Activated CD4-positive, alpha-beta T cell treated with anti-CD3 and anti-CD28 coated beads, Interleukin-2, amount 50 U/mL, for 1 hour (primary cell): ENCODE measurements at places on chromosomes 1 and 21.

GRCh38 chr1:92538048-92538412 is 51.3 kb upstream of the GFI1 start:
- DNase-seq: no peak

DNA sequence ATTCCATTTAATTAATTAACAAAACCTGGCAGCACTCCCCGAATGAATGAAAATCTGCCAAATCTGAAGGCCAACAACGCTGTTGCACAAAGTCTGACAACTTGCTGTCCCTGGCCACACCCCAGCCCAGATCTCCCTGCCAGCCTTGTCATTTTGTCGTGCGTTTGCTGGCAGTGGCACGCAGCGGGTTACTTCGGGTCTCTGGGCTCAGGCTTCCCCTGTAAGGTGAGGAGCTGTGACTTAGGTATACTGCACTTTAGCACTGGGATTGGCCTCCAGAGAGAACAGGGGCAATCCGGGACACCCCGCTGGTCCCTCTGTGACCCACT is 34.3 kb upstream of the SIM2 start:
- DNase-seq: no peak

GRCh38 chr1:19684677-19685076 is 20.0 kb downstream of the HTR6 start:
- no peak for DNase-seq

GRCh38 chr1:19735440-19736127 is 64.1 kb downstream of the TMCO4 start:
- no peak for DNase-seq

DNA sequence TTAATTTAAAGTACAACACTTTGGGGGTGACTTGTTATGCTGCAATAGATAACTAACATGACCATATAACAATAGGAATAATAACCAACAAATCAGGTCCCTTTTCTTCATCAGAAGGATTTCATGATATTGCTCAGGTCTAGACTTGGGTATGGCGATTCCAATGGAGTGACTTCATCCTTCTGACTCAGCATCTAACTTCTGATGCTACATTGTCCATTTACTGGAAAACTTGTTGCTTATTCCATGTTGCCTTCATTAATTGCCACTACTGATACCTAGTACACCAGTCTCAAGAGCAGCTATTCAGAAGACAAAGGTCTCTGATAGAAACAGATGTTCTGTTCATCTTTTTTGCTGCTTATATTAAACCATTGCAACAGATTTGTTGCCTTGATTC is 324.3 kb downstream of the TGFB2 start:
- DNase-seq: no peak

GRCh38 chr1:92916899-92917298 is 44.4 kb downstream of the DIPK1A start:
- no peak for DNase-seq

- DNase-seq: no peak
Observed at GRCh38 chr1:243474136-243474881, 218.5 kb downstream of the SDCCAG8 start.

- DNase-seq: no peak
Observed at GRCh38 chr1:248840946-248841345, 2.9 kb downstream of the ZNF672 start.

DNA sequence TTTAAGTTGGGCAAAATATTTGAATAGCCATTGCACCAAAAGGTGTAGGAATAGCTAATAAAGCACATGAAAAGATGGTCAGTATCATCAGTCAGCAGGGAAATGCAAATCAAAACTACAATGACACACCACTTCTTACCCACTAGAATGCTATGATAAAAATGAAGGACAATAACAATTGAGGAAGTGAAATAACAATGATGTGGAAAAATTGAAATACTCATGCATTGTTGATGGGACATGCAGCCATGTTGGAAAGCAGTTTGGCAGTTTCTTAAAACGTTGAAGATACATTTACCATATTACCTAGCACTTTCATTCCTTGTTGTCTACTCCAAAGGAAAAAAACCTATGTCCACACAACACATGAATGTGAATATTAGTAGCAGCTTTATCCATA is 28.4 kb downstream of the HSD3B1 start:
- DNase-seq: no peak

GRCh38 chr1:4218619-4219018 is 318.5 kb upstream of the C1orf174 start:
- DNase-seq: no peak

GRCh38 chr1:44620072-44620471 is 54.2 kb downstream of the TMEM53 start:
- DNase-seq: no peak

DNA sequence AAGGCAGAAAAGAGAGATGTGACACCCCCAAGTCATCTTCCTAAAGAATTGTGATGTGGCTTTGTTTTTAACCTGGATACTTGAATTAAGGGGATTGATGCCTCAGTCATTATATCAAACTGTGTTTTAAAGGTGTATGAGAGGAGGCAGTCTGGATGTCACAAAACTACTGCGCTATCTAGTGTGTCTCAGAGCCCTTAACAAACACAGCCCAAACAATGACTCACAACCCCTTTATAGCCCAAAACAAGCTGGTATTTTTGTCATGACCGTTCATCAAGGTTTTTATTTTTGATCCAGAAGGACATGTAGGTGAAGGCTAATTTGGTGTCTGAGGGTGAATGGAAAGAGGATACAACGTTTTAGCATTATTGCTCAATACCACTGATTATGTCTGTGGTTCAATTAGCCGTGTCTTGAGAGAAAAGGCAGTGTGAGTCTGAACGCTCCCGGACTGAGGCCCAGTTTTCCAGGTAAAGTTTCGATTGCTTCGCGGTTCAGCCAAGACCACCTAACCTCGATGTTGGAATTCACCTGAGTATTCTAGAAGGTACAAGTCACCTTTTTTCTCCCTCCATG is 71.6 kb downstream of the SGIP1 start:
- DNase-seq: no peak

GRCh38 chr1:116558140-116558549 is 12.7 kb downstream of the CD58 start:
- no peak for DNase-seq

DNA sequence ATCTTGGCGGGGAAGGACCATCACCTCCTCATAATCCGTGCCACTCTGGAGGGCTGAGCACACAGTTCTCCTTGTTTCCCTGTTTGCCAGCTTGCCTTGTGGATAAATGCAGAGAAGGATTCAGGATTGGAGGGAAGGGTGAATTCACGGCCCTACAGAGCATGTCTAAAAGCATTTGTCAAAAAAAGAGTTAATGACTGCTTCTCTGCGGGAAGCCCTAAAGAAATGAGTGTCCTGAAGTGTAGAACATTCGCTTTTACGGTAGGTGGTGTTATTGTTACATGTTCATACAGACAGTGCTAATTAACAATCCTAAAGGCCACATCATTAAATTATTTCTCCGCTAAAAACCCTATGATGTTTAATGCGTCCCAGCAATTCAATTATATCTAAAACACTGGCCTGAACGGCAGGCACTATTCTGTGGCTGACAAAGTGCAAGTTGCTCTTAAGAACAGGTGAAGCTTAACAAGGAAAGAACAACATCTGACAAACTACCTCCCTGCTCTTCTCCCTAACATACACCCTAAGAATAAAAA is 112.3 kb upstream of the NFIA start:
- no peak for DNase-seq

DNA sequence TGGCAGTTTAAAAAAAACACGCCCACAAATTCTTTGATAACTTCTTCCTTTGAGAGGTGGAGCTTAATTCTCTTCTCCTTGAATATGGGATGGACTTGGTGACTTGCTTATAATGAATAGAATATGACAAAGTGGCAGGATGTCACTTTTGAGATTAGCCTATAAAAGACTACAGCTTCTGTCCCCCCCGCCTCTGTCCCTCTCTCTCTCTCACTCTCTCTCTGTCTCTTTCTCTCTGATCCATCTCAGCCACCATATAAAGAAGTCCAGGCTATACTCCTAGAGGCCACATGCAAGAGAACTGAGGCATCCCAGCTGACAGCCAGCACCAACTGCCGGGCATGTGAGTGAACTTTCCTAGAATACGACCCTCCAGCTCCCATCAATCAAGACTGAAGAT is 7.7 kb upstream of the DMBX1 start:
- no peak for DNase-seq

GRCh38 chr1:162571696-162572095 is 10.2 kb downstream of the UAP1 start:
- no peak for DNase-seq

DNA sequence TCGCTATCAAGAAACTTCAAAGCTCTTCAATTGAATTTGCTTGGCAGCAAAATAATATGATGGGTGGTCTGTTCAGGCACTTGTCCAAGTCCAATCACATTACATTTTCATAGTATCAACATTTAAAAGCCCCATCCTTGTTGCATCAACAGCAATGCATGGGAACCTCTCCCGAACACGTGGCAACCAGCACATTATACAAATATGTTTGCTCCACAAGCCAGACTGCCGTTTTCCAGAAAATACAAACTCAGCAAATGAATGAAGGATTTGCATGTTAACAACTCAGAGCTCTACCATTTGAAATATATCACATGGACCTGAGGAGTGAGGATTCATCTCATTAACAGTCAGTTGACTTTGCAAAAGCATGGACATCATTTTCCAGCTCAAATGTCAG is 20.0 kb upstream of the LYPLAL1 start:
- no peak for DNase-seq

DNA sequence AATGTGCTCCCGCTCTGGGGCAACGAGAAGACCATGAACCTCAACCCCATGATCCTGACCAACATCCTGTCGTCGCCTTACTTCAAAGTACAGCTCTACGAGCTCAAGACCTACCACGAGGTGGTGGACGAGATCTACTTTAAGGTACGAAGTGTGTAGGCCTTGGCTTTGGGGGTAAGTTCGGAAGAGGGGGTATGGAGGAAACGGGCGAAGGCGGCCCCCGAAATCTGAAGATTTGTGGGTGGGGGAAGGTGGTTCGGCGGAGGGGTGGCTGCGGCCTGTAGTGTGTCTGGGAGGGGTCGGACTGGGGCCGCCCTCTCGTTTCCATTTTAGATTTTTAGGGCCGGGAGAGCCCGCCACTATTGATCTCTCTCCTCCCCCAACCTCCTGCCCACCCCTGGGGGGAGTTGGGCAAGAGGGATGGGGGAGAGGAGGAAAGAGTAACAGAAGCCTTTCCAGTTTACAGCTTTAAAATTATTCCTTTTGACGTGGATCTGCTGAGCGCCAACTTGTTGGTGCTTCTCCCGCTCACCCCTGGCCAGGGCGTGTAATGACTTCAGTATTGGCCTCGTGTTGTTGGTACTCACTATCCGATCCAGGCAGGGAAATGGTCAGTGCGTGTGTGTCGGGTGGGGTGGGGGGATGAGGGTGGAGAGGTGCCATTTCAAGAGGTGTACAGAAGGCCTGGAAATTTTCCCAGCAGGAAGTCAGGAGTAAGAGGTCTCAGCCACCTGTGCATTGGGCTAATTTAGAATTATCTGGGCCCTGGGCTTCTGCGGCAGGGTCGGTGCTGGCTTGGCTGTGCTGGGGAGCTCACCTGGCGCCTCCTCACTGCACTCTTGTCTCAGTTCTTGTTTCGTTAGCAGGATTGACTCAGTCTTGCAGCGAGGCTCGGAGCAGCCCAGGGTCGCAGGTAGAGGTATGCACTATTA is 880 bp downstream of the PRPF38B start:
- peak; percentile 69 for DNase-seq

DNA sequence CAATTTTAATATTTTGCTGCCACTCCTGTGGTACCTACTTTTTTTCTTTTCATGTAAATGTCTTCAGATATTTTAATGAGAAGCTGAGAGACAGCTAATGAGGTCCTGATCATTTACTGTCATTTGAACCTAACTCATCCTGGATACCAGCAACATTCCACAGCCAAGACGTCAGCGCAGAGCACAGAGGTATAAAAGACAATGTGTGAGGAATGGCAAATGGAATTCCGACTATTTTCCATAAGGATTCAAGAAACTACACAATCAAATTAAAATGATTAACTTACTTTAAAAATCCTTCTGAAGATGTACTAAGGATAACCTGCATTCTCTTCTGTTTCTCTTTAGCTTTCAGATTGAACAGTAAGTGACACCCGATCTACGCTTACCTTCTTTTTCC is 38.8 kb downstream of the HEATR1 start:
- DNase-seq: no peak

GRCh38 chr1:1199141-1199960 is 7.0 kb downstream of the TNFRSF18 start:
- no peak for DNase-seq

- DNase-seq: no peak
Observed at GRCh38 chr1:10737651-10738050, 58.8 kb downstream of the CASZ1 start.

DNA sequence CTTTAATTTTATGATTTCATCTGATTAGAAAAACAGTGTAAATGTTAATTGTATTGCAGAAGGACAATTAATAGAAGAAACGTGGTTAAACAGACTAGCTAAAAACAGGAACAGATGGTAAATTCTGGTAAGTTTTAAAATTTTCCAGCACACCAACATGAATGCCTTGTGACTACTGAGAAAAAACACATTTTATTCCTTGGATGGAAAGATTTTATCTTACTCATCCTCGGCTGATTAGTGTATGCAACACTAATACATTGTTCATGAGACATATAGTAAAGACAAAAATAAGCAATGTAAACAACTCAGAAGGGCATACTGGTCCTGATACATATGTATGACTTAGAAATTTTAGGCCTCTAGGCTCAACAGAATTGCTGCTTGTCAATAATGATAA is 4.9 kb upstream of the AK5 start:
- no peak for DNase-seq

GRCh38 chr21:43718872-43719747 is at the start of gene PDXK:
TSS of gene PDXK (plus strand) at chr21:43719129. CDS start at chr21:43719295, 166 bp downstream.
- DNase-seq: peak; percentile 65

DNA sequence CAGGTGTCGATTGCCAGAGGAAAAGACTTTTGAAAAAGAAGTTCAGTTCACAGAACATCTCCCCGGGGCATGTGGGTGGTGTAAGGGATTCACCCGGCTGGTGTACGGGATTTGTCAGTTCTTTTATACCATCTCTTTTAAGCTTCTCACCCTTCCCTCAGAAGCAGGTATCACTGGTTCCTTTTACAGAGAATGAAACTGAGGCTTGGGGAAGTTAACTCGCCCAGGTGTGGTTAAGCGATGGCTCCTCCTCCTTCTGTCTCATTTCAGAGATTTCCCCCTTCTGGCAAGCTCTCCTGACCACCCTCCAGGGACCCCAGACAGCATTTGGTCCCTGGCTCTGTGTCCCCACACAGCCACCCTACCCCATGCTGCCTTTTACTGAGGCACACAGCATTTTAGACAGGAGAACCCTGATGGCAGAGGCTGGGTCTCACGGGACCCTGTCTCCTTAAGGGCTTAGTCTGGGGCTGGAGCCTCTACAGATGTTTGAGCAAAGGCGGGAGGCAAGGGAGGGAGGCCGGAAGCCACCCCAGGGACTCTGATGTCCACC is 2.8 kb upstream of the ECE1 start:
- peak; percentile 42 for DNase-seq
